ENCODE measurements at places on chromosomes 5 and 9. TPM values are rescaled to one million over a fixed set of nuclear protein-coding genes. Genes with fewer than 3 reads are reported as not detected.

The ZBTB5 gene
- 10.2 TPM for total RNA-seq

The SKP1 gene
- total RNA-seq = 194 TPM

The ANKDD1B gene
- not detected for total RNA-seq

DNA sequence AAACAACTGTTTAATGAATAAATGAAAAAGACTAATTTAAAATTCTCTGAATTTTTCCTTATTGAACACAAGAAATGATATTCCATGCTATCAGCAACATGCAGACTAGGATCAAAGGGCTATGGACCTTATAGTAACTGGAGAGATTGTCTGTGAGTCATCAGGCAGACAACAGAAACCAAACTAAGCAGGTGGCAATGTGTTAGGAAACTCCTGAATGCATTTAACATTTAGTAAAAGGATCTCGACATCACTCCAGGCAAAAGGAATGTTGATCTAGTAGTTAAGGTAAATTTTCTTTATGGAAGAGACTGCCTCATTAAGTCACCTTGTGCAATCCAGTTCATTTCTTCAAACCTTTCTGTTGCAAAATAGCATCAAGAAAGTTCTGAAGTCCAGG lies 58.4 kb downstream of the ARL15 start:
- H3K36me3 ChIP-seq = peaks cover 6% of the 10 kb centered on the region
- DNase-seq = no peak
- H3K27me3 ChIP-seq = no peaks in the 10 kb centered on the region
- H3K27ac ChIP-seq = no peak overlapping the region
- H3K4me1 ChIP-seq = peaks cover 13% of the 10 kb centered on the region
- no peak overlapping the region for H3K4me3 ChIP-seq

DNA sequence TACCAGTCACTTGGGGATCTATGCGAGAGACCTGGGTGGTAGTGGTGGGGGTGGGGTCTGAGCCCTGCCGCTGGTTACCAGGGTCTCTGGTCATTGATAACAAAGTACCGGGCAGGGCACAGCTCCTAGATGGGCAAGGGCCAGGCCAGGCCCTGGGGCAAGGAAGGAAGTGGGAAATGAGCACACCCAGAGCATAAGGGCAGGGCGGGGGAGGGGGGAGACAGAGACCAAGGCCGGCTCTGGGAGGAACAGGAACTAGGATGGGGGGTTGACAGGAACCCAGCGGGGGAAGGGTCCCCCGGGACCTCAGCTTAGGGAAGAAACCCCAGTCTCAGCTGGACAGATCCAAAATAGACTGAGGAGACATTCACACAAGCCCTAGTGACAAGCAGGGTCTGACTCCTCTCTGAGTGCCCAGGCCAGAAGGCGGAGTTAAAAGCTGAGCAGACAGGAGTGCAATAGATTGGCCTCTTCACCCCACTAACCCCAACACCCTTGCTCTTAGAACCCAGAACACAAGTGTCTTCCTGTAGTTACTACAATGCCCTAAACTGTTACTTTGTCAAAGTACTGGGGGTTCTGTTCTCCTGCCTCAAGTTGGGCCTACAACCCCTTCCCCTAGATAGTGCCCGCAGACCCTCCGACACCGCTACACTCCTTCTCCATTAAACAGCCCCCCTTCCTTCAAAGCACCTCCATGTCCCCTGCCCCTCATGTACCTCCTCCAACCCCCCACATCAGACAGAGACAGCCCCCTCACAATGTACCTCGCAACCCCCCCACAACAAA lies 628 bp downstream of the ATOSB start:
- DNase-seq = peak; percentile 64
- peak overlapping the region; percentile 96 for H3K4me3 ChIP-seq
- peak overlapping the region; percentile 95 for H3K27ac ChIP-seq
- H3K36me3 ChIP-seq = peaks cover 6% of the 10 kb centered on the region

- no peak overlapping the region for H3K4me3 ChIP-seq
- H3K4me1 ChIP-seq = no peaks in the 10 kb centered on the region
- H3K27me3 ChIP-seq = no peaks in the 10 kb centered on the region
Measured at GRCh38 chr5:145680767-145681166, 154.4 kb downstream of the PRELID2 start.

- H3K4me1 ChIP-seq = no peaks in the 10 kb centered on the region
- H3K4me3 ChIP-seq = no peak overlapping the region
- H3K27ac ChIP-seq = no peak overlapping the region
Measured at GRCh38 chr9:17764306-17764705, 185.4 kb downstream of the SH3GL2 start.

DNA sequence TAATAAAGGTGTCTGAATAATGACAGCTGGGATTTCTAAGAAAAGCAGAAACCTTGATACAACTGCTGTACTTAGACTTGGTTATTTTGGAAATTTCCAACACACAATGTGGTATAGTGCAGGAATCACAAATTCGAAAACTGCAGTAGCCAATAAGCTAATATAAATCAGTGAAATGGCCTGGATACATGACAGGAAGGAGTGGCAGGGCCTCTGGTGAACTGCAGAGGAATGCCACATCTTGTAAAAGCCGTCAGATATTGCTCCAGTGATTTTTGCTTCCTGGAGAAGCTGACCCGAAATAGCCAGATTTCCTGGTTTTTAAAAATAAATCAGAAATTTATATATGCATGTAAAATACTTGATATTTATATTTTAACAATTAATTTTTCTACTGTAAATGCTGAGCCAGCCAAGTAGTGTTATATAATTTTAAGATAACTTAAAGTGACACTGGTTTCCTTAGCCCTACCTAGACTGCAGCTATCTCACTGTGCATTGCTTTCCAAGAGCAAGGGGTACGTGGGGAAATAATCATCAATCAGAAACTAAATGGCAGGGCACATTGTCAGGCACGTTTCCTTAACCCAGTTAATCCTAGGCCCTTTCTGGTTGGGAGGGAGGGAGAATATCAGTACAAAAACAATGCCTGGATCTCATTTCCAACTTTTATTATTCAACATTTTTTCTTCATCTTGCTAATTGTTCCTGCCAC lies 182.4 kb downstream of the RASEF start:
- H3K27me3 ChIP-seq = no peaks in the 10 kb centered on the region
- no peak overlapping the region for H3K27ac ChIP-seq
- no peak overlapping the region for H3K4me3 ChIP-seq
- no peak for DNase-seq
- H3K36me3 ChIP-seq = no peaks in the 10 kb centered on the region

- H3K27ac ChIP-seq = no peak overlapping the region
- H3K27me3 ChIP-seq = no peaks in the 10 kb centered on the region
- peaks cover 13% of the 10 kb centered on the region for H3K36me3 ChIP-seq
- H3K4me3 ChIP-seq = no peak overlapping the region
Measured at GRCh38 chr9:135920973-135921585, 13.7 kb upstream of the CAMSAP1 start.

- H3K4me3 ChIP-seq = no peak overlapping the region
- H3K4me1 ChIP-seq = peaks cover 7% of the 10 kb centered on the region
- DNase-seq = no peak
Measured at GRCh38 chr5:81786991-81787390, 36.1 kb upstream of the SSBP2 start.

DNA sequence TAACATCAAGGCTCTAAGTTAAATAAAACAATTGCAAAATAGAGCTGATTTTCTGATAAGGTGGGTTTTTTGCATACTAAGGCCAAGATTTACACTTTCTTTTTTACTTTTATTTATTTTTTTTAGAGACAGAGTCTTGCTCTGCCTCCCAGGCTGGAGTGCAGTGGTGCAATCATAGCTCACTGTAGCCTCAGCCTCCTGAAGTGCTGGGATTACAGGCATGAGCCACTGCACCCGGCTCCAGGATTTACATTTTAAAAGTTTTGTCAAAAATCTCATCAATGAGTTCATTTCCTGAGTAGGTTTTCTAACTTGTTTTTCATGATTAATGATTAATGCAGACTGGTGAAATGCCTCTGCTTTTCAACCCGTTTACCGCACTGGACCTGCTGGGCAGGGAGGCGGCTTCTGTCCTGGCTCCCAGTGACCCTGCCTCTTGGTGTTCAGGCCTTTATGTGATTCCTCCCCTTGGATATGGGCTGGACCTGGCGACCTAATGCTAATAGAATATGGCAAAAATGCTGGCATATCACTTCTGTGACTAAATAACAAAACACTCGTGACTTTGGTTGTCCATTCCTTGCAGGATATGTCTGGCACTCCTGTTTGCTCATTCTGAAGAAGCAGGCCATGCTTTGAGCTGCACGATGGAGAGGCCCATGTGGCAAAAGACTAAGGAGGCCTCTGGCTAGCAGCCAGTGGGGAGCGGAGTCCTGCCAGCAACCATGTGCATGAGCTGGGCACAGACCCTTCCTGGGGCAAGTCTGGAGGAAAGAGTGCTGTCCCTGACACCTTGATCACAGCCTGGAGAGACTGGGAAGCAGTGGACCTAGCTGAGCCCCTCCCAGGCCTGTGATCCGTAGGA lies 72.2 kb upstream of the PTCH1 start:
- H3K36me3 ChIP-seq = no peaks in the 10 kb centered on the region
- no peaks in the 10 kb centered on the region for H3K4me1 ChIP-seq
- DNase-seq = no peak
- no peak overlapping the region for H3K27ac ChIP-seq
- H3K27me3 ChIP-seq = peaks cover 13% of the 10 kb centered on the region

DNA sequence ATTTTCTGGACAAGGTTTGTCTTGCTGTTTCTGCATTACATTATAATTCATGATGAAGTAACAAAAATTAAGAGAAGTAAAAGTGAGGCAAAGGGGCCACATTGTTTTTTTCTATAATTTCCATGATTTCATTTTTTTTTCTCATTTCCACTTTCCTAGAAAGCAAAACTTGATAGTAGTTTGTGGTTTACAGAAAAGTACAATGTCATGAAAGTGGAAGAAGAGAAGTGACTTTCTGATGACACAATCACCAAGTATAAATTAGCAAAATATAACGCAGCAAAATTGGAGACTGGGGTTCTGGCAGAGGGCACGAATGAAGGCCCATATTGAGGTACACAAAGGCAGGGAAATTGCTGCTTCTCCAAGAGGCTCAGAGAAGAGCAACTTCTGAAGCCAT lies 5.0 kb upstream of the IFNA14 start:
- peaks cover 31% of the 10 kb centered on the region for H3K27me3 ChIP-seq
- H3K4me1 ChIP-seq = peaks cover 5% of the 10 kb centered on the region
- no peak for DNase-seq
- no peaks in the 10 kb centered on the region for H3K36me3 ChIP-seq

GRCh38 chr5:61311836-61312808 lies 19.9 kb upstream of the ZSWIM6 start:
- H3K27ac ChIP-seq = no peak overlapping the region
- H3K4me1 ChIP-seq = peaks cover 5% of the 10 kb centered on the region
- peaks cover 15% of the 10 kb centered on the region for H3K27me3 ChIP-seq
- H3K36me3 ChIP-seq = no peaks in the 10 kb centered on the region
